AG09309 (cell line): ENCODE measurements at places on chromosomes 5 and 9.

DNA sequence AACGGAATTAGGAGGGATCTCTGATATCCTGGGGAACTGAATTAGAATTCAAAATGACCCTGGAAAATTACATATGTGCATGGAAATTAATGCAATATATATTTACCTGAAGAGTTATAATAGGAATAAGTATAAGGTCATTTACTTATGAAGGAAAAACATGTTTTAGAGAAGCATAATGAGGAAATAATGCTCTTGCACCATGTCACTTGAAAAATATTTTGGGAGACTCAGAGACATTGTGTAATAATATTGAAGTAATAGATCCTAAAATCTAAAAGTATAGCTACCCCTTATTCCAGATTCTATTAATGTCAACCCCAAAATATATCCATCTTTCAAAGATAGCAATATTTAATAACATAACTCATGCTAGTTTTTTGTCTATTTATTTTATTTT, 28.4 kb downstream of the SPZ1 start:
- no peak for DNase-seq

DNA sequence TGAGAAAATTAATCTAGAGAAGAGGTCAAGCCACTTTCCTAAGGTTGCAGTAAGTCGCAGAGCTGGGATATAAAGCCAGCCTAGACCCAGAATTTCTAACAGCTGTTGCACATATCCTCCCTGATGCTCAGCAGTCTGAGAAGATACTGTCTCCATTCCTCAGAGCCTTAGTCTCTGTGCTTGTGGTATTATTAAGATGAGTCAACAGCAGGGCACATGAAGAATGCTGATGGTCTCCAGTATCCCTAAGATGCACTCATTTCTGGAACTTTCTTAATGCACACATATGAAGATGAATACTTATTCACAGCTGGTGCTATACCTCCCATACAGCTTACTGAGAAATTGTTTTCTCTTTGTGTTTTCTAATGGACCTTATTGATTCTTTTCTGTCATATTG, 32.5 kb downstream of the SGCD start:
- DNase-seq = peak; percentile 79

- DNase-seq = no peak
Measured at GRCh38 chr5:72307573-72307967, 12.5 kb downstream of the MRPS27 start.

DNA sequence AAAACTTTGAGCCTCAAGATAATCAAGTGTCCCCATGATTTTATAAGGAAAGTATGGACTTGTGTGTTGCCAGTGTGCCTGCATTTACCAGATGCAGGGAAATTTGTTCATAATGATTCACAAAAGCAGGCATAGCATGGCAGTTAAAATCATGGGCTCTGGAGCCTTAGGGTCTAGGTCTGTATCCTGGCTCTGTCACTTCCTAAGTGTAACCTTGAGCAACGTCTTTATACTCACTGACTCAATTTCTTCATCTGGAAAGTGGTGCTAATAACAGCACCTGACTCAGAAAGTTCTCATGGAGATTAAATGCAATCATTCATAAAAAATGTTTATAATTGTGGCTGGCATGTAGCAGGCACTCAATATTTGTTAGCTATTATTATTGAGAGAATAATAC, 234.9 kb downstream of the SAXO1 start:
- DNase-seq = no peak

GRCh38 chr5:17308326-17309065, 91.1 kb downstream of the BASP1 start:
- DNase-seq = no peak

DNA sequence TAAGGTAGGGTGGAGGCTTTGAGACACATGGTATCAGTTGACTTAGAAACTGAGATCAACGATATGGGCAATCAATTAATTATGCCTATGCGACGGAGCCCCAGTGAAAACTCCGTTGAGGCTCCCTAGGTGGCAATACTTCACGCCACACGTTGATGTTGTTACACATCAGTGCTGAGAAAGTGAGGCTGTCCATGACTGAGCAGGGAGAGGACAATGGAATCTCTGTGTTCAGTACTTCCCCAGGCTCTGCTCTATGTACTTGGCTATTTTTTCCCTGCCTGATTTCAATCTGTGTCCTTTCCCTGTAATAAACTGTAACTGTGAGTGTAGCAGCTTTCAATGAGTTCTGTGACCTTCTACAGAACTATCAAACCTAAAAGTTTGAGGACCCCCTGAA, 211.7 kb downstream of the SNCAIP start:
- no peak for DNase-seq

DNA sequence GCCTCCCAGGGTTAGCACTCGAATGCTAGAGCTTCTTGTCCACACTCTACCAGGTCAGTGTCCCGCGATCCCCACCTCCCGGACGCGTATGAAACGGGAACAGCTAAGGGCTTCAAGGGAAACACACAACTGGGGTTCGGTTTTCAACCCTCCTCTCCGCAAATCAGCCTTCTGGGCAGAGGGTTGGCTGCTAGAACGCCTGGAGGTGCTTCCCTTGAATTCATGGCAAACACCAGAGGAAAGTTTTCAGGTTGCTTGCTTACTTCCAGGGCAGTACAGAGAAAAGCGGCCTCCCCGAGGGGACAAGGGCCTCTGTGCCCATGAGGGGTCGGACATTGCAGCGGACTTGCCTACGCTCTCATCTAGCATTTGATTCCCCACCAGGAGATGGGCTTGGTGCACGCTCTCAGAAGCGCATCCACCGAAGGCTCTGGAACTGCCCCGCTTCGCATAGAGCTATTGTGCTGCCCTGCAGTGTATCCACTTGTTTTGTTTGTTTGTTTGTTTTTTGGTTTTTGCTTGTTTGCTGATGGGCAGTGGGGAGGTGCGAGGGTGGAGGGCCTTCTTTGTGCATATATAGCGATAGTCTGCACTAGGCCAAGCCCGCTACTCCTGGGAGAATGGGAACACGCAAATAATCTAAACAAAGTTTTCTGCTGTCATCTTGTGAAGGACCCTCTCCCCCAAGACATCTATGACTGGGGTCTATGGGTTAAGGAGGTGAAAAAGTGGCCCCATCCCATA, 1.3 kb upstream of the DMRT3 start:
- no peak for DNase-seq

DNA sequence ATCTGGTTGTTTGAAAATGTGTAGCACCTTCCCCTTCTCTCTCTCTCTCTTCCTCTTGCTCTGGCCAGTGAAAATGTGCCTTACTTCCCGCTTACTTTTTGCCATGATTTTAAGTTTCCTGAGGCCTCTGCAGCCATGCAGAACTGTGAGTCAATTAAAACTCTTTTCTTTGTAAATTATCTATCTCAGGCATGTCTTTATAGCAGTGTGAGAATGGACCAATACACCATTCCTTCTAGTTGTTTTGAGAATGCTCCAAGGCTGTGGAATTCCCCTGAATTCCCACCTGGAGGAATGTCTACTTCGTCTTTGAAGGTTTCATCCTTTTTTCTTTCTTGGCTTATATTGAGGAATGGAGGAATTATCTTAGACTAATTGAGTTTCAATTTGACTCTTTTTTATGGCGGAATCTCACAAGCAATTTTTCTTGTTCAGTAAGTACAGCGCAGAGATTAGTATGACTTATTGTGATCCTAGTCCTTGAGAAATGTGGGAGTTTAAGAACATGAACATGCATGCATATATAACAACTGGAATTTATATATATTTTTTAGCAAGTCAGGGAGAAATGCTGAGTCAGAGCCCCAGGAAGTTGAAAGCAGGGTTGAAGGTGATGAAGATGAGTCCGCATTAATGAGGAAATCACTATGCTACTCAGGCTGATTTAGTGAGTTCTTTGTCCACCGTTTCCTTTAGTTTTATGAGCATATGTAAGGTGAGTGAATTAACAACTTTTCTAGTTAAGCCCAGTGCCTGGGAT, 488.1 kb upstream of the ADAMTS16 start:
- no peak for DNase-seq

- DNase-seq = no peak
Measured at GRCh38 chr5:173736923-173737412, 120.5 kb upstream of the BOD1 start.

GRCh38 chr5:14216372-14216771, 73.2 kb downstream of the TRIO start:
- DNase-seq = no peak

DNA sequence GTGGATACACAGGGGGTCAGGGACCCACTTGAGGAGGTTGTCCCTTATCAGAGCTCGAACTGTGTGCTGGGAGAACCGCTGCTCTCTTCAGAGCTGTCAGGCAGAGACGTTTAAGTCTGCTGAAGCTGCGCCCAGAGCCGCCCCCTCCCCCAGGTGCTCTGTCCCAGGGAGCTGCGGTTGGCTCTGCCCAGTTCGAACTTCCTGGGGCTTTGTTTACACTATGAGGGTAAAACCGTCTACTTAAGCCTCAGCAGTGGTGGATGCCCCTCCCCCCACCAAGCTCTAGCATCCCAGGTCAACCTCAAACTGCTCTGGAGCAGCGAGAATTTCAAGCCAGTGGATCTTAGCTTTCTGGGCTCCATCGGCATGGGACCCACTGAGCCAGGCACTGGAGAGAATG, 15.9 kb downstream of the SRD5A1 start:
- no peak for DNase-seq

- no peak for DNase-seq
Measured at GRCh38 chr9:110021891-110022290, 186.1 kb downstream of the C9orf152 start.
